ENCODE measurements at places on chromosomes 2 and 18. TPM values are rescaled to one million over a fixed set of nuclear protein-coding genes. Genes with fewer than 3 reads are reported as not detected.
A peak's percentile ranks its signal among the peaks of the same experiment; 100 is the strongest.

DNA sequence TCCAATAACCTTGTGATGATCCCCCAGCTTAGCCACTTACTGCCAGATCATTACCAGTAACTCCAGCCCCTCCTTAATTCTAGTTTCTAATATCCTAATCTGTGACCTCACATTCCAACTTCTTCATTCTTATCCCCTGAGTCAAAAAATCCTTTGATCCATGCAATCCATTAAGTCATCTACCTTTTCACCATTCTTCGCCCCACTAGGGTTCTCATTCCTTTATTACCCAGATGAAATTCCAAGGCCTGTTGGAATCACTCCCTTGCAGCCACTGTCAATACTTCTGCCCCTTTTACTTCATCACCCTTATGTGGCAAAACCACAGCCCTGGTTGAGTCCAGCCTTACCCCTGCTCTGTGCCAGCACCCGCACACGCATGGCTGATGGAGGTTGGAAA lies 20.3 kb upstream of the IL36G start:
- no peak for DNase-seq

GRCh38 chr18:61292280-61293035 lies 40.8 kb upstream of the CDH20 start:
- DNase-seq = no peak

GRCh38 chr2:39583781-39584180 lies 81.9 kb upstream of the TMEM178A start:
- no peak for DNase-seq

DNA sequence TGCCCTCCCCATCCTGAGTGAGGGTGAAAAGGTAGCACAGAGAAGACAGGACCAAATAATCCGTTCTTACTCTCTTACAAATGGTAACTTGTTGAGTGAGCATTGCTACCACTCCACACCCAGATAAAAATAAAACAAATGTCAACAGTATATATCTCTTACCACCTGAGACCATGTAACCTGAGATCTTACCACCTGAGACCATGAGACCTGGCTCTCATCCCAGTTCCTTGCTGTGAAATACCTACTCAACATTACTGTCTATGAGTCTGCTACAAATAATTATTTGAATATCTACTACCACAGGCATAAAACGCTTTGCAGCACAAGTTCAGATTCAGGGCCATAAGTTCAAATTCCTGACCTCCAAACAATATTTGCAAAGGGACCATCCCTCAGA lies 234.7 kb downstream of the C1D start:
- DNase-seq = no peak

DNA sequence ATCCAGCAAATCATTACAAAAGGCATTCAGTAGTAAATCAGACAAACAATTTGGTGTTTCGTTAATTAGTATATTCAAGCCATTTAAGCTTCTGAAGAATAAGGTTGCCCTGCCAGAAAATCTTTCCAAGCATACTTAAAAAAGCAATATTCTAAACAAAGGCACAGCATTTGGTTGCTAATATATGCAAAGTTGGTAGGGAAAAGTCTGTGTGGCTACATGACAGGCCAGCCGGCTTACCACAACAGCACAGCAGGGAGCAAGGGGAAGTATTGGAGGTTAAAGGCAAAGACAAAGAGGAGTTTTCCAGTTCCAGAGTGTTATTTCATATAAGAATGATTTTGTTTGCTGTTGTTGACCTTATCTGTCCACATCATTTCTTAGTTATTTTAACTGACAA lies 282.3 kb downstream of the MBD5 start:
- no peak for DNase-seq

DNA sequence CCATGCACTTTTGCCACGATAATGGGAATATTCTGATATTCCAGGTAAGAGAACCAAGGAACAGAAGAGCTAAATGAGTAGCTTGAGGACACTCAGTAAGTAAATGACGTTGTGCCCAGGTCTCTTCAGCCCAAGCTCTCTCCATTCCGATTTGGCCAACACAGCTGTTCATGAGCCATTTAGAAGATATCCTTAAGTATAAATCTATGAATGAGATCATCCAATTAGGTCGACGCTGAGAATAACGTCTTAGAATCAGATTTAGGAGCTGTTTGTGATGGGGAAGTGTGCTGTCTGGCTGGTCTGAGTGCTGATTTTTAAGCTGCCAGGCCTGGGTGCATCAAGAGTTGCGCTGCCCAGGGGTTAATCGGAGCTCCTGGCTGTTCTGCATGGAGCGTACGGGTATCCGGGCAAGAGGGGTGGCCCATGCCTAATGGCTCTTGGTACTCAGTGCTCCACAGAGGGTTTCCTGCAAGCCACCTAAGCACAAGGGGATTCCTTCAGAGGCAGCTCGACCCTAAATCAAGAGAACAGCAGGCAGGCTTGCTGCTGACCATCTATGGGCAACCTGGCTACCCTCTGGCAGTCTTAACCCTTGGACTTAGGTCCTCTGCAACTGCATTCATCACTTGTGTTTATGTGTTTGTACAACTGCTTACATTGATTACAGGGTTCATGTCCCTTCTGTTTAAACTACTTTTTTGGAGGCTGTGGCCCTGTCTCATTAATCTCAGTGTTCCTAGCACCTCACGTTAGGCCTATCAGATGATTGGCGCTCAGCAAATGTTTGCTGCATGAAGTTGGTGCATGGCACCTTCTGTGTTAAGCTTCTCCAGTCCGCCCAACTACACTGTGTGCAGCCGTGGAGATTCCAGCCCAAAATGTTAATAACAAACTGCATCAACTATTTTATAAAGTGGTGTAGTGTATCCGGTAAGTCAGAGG lies 31.9 kb downstream of the SOX11 start:
- no peak for DNase-seq

DNA sequence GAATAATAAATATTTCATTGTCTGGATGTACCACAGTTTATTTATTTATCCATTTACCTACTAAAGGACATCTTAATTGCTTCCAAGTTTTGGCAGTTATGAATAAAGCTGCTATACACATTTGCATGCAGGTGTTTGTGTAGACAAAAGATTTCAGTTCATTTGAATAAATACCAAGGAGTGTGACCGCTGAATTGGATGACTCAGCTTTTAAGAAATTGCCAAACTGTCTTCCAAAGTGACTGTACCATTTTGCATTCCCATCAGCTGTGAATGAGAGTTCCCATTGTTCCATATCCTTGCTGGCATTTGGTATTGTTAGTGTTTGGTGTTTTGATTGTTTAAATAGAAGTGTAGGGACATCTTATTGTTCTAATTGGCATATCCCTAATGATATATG lies 36.2 kb upstream of the FMNL2 start:
- DNase-seq = no peak

DNA sequence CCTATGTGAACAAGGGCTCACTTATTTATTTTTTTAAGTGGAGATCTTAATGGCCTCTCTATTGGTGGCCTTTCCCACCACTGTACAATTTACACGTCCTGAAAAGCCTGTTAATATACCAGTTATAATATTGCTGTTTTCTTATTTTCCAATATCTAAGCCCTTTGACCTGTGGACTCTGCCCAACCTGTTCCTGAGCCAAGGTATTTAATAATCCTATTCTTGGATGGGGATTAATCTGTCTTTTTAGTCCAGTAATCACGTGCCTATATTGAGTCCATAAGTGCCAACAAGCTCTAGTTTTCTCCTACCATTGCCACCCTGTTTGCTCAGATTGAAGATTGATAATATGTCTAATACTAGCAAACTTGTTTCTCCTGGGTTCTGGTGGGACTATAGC lies 42.7 kb downstream of the MBD5 start:
- DNase-seq = no peak

- DNase-seq = peak; percentile 95
Measured at GRCh38 chr2:230974096-230974913, 21.6 kb upstream of the SPATA3 start.

DNA sequence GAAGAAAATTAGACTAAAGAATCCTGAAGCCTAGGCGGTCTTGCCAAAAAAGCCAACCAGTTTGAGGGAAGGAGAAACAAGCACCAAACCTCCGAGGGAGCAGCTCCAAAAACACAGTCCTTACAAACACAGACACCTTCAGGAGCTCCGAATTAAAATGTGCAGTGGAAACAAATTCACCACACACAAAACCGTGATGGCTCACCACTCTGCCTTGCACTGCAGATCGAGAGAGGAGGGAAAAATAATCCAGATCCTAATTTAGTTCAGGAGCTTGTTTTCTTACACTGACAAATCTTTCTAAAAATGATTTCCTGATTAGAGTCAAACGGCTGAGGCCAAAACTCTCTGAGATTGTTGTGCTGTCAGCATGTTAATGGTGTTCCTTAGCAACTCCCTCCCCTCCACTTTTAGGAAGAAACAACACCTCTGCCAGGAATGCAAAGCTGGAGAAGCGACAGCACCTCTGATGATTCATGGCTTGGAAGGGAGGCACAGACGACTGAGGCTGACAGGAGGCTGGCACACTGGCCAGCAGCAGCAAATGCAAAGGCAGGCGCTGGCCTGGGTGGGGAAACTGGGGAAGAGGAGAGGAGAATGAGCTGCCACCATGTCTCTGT lies 249.4 kb upstream of the KLHL29 start:
- no peak for DNase-seq

HOXD4 gene
- not detected for total RNA-seq

GRCh38 chr2:96315005-96315399 lies 9.7 kb upstream of the SNRNP200 start:
- DNase-seq = no peak

DNA sequence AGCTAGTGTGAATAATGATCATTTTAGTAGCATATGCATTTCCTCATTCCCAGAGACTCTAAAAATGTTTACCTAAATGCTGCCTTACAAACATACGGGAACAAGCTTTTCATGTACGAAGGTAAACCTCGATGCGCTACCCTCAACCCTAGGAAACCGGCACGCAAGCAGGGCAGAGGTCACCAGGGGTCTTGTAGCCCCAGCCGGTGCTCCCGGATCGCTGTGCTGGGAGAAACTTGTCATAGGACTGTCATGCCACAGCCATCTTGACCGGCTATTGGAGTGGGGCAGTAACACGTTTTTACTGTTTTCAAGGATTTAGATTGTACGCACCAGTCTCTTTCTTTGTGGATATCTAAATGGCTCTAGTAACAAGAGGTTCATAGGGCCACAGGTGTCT lies 34.8 kb upstream of the NFATC1 start:
- no peak for DNase-seq

TMEM37 gene
- not detected for total RNA-seq

GRCh38 chr2:28956890-28957289 lies 24.2 kb upstream of the TOGARAM2 start:
- peak; percentile 37 for DNase-seq

GRCh38 chr2:175842996-175843395 lies 159.1 kb downstream of the LNPK start:
- no peak for DNase-seq

DNA sequence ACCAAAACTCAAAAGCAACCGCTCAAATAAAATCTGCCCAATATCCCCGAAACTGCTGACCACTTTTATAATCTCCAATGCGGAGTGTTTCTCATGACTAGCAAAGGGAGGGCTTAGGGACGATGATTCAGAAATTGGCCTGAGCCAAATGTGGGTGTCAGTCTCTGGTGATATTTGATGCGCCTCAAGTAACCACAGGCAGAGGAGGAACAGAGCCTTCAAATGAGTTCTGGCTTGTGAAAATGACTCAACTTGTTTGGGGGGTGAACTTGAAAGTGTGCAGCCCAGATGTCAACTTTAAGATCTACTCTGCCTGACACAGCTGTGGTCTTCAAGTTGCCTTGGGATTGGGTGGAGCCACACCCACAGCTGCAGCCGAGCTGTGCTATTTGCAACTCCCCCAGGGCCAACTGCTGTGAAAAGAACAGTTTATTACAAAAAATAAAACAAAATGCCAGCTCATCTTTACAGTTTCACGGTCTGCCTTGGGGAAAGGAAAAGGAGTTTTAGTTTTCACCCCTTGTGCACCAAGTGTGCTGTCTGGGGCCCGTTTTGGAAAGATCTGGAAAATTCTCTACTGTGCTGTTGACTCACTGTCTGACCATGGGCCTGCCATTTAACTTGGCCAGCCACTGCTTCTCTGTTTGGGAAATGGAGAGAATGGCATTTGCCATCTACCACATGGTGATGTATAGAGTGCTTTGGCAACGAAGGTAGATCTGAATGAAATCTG lies 222.1 kb downstream of the MTX2 start:
- peak; percentile 80 for DNase-seq

NUP35 gene
- 25.1 TPM for total RNA-seq

NCKAP5 gene
- not detected for total RNA-seq

DNA sequence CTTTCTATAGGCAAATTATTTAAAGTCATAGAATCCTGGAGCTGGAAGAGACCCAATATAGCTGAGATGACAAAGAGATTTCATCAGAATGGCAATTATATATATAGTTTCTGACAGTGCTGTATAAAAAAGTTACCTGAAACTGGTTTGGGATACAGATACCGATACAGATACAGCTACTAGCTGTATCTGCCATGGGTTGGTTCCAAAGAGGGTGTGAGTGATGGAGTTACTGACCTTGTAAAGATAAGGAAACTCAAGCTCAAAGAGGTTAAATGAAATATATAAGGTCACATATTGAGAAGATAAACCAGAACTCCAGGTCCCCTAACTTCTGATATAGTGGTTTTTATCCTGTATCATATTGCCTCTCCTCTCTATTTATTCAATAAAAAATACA lies 10.9 kb downstream of the PELI1 start:
- no peak for DNase-seq

MOCOS gene
- 0.13 TPM for total RNA-seq

Measured in activated CD8-positive, alpha-beta T cell treated with anti-CD3 and anti-CD28 coated beads for 36 hours (primary cell).